ENCODE measurements at places on chromosomes 13 and 19.

DNA sequence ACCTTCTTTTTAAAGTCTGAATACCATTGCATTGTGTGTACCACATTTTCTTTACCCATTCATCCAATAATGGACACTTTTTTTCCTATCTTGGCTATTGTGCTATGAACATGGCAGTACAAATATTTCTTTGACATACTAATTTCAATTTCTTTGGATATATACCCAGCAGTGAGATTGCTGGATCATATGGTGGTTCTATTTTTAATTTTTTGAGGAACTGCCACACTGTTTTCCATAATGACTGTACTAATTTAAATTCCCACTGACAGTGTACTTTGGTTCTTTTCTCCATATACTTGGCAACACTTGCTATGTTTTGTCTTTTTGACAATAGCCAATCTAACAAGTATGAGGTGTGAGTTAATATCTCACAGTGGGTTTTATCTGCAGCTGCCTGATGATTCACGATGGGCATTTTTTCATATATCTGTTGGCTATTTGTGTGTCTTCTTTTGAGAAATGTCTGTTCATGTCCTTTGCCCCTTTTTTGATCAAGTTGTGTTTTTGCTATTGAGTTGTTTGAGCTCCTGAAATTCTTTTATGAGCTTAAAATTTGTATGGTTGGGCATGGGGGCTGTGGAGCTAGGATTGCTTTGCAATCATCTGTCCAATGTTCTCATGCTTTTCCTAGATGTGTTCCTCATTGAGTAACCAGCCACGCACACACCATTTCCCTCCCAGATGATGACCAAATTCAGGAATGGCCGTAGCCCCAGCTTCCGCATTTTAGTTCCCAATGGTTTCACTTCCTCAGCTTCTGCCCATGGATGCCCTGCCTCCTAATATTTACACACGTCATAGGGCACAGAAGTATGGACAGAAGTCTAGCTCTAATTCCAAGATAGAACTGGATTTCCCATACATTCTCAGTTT, 380.0 kb upstream of the SGCG start:
- peak; percentile 76 for DNase-seq

DNA sequence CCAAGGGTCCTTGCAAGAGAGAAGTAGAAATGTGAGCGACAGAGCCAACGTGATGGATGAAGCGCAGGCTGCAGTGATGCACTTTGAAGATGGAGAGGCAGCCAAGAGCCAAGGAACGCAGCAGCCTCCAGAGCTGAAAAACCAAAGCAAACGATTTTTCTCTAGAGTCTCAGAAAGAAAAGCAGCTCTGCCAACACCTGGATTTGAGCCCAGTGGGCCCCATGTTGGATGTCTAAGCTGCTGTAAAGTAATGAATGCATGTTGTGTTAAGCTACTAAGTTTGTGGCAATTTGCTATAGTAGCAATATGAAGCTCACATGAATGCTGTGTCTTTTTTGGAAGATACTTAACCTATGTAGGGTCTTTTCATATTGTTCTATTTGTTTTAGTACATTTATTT, 894.3 kb downstream of the EFNB2 start:
- DNase-seq: no peak

DNA sequence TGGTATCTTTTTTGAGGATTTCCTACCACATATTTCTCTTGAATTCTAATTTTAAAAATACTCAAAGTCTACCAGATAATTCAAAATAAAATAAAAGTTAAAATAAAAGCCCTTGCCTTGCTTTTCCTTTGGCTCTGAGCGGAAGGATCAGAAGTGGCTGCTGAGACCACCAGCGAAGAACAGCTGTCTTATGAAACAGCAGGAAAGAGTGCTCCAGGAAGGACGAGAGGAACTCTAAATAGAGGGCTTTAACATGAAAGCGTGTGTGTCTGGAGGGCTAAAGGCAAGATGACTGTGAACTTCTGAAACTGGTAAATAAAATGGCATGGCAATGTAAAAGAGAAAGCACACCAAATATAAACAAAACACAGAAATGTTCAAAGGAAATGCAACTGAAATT, 521.5 kb upstream of the SPRY2 start:
- DNase-seq: no peak

DNA sequence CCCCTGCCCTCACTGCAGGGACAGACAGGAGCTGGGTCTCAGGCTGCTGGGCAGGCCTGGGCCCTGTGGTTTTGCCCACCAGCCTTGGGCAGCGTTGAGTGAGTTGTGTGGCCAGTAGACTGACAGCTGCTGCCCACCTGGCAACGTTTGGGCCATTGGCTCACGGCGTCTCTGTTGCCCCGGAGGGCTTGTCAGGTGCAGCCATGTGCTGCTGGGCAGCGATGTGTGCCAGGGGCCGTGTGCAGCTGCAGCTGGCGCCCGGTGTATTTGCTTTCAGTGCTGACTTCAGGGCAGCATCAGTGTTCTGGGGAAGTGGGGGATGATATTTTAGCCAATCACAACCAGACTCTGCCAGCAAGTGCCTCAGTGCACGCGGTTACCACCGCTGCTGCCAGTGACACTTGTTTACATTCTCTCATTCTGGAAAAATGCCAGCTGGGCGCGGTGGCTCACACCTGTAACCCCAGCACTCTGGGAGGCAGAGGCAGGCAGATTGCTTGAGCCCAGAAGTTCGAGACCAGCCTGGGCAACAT, 10.6 kb downstream of the FZR1 start:
- DNase-seq: peak; percentile 72

DNA sequence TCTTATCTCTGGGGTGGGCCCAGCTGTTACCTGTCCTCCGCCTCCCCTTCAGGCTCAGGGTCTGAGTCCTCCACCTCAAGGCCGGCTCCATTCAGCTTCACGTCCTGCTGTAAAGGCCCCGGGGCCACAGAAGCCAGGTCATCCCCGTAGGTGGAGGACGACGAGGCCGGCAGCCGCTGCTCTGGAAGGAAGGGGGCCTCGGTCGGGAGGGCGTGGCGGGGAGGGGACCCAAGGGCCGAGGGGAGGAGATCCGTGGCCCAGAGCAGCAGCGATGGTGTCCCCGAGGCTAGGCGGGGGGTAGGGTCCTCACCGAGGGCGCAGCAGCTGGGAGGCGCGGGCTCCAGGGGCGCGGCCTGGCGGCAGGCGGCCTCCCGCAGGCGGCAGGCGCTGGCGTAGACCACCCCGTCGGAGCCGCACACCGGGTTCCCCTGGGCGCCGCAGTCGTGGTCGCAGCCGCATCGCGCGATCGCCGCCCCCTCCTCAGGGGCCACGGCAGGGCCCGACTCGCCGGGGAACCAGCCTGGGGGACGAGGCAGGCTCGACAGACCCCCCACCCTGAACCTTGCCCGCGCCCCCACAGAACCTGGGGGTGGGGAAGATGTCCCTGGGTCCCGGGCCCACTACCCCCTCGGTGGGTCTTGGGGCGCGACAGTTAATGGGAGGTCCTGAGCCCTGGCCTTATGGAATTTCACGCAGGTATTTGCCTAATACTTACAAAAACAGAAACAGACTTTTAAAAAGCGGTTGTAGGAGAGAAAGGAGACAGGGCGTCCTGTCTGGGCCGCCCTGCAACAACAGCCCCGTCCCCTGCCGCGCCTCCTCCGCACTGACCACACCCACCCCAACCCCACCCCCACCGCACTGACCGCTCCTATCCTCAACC, 7.6 kb downstream of the F2RL3 start:
- DNase-seq: no peak

DNA sequence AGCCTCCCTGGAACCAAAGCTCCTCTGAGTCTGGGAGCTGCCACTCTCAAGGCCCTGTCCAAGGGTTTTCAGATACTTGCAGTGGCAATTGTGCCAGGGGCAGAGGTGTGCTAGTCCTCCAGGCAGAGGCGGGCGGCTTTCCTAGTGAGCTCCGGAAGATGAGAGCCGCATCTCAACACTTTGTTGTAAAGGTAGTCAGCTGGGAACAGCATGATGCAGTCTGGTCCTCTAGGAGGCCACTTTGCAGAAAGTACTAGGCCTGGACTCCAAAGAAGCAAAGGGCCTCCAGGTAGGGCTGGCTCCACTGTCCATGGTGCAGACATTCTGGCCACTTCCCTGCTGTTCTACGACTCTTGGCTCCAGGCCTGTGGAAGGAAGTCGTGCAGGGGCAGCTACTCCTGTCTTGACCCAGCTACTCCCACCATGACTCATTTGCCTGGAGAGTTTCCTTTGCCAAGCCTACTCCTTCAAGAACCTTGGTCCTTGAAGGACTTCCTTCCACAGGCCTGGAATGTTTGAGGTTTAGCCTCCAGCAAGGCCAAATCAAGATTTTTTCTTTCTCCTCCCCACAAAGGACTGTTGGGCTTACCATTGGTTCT, 9.9 kb upstream of the ZNF536 start:
- DNase-seq: no peak

DNA sequence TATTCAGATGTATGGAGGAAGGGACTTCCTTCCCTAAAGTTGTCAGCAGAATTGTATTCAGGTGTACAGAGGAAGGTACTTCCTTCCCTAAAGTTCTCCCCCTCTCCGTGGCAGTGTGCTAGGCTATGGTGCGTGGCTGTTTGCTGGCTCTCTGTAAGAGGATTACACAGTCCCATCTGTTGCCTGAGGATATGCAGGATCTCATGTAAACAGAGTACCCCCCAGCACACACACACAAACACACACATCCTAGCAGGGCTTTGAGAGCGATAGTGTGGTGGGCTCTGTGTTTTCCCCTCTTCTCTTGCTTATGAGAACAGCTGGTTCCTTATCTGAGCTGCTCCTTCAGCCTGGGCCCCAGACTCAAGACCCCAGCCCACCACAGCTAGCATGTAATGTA, 10.3 kb downstream of the NEK5 start:
- no peak for DNase-seq

GRCh38 chr13:98853771-98854221, 101.3 kb upstream of the SLC15A1 start:
- peak; percentile 19 for DNase-seq

- no peak for DNase-seq
Observed at GRCh38 chr19:4472174-4472974, at the start of gene HDGFL2. Gene HDGFL2 (plus strand): TSS chr19:4472297. CDS start chr19:4472351, 54 bp downstream.

DNA sequence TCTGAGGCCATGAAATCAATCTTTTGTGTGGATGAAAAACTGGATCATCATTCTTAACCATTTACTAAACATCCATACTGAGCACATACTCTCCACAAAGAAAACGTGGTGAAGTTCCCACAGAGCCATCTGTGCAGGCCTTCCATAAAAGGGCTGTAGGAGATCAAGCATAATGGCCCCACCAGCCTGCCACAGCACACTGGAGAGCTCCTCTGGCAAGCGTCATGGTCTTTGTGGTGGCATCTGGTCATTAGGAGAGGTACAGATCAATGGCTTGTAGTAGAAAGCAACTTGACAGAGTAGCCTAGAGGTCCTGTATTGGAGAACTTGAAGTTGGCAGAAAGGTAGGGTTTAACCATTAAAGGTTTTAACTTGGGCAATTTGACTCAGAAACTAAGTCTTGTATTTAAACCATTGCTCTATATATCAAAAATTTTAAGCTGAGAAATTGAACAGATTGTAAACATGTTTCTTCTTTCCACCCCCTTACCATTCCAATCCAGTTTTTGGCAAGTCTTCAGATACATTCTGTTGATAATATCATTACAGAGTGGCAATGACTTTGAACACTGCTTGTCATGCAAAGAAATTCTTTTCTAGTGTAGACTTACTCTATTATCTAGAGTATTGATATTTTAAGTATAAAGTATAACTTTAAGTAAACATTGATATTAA, 128.3 kb downstream of the LMO7 start:
- DNase-seq: no peak

- no peak for DNase-seq
Observed at GRCh38 chr13:100680131-100680530, 5.5 kb upstream of the TMTC4 start.

DNA sequence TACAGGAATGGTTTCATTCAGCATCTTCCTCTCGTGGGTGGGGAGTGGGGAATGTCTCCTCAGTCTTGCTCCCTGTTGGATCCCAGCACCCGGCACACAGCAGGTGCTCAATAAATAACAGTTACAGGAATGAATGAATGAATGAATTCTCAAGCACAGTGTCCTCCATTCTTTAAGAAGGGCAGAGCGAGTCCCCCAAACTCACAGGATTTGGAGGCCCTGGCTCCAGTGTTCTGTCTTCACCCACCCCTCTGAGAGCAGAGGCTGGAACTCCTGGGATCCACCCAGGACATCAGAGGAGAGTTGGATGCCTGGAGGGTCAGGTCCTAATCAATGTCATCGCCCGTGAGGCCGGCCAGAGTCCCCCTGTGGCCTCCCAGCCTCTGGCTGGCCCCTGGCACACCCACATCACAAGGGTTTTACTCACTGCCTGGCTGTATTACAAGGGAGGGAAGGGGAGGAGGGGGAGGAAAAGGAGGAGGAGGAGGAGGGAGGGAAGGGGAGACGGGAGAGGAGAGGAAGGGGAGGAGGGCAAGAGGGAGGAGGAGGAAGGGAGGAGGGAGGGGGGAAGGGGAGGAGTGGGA, 8.7 kb upstream of the CREB3L3 start:
- DNase-seq: peak; percentile 61

GRCh38 chr13:97242755-97243497, 20.8 kb downstream of the MBNL2 start:
- DNase-seq: no peak

GRCh38 chr19:9863759-9864158, 28.6 kb downstream of the PIN1 start:
- no peak for DNase-seq

DNA sequence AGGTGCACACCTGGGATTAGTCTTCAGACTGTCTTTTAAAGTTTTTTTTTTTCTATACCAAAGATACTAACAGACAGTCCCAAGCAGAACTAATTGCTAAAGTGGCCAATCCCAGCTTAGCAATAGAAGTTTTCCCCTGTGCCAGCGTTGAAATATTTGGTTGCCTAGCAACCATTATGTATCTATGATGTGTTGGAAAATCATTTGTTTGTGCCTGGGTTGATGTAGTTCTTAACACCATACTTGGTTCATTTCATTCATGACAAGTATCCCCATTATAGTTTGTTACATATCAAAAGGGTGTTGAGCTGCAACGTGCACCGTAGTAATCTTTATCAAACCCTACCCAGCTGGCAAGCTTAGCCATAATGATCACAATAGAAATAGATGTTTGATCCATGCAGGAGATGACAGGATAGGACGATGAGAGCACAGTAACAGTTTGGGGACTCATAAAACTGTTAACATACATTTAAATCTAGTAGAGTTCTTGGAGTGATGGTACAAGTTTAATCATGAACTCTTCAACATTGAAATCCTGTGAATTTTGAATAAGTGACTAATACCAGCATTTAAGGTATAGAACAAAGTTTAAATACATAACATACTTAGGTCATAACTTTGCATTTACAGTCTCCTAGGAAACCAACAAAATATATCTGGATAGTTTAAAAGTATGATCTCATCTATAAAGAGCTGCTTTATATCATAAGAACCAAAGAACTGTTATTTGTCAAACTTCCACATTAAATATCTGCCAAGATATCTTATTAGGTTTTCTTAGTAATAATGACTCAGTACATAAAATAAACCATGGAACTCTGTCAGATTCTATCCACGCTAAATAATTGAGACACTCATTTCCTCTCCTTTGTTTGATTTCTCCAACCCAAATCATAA, 73.4 kb downstream of the MBNL2 start:
- DNase-seq: peak; percentile 35

- DNase-seq: no peak
Observed at GRCh38 chr19:51564791-51565190, 6.3 kb upstream of the ZNF175 start.

- DNase-seq: peak; percentile 52
Observed at GRCh38 chr19:14479975-14480699, 5.0 kb upstream of the PTGER1 start.

- no peak for DNase-seq
Observed at GRCh38 chr13:110699148-110700145, 6.5 kb downstream of the CARS2 start.

GRCh38 chr13:99356262-99357091, 49.3 kb upstream of the GPR183 start:
- peak; percentile 20 for DNase-seq

All from kidney tubule cell (primary cell).